ENCODE measurements at places on chromosomes 16 and 17.
A peak's percentile ranks its signal among the peaks of the same experiment; 100 is the strongest.

DNA sequence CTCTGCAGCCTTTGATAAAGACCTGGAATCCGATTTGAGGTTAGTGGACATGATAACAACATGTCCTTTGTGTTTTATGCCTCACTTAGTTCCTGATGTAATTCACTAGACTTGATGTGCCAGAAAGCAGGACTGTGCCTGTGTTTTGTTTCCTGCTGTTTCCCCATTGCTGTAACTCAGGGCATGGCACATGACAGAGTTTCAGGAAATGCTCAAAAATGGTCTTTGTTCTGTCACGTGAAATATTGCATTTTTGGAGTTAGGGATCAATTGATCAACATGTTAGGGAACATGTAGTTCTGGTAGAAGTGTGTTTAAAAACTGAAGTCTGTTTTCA lies 32.8 kb downstream of the DHX38 start:
- DNase-seq, result no peak

- DNase-seq, result no peak
Measured at GRCh38 chr17:50973557-50974494, 107.7 kb upstream of the TOB1 start.

DNA sequence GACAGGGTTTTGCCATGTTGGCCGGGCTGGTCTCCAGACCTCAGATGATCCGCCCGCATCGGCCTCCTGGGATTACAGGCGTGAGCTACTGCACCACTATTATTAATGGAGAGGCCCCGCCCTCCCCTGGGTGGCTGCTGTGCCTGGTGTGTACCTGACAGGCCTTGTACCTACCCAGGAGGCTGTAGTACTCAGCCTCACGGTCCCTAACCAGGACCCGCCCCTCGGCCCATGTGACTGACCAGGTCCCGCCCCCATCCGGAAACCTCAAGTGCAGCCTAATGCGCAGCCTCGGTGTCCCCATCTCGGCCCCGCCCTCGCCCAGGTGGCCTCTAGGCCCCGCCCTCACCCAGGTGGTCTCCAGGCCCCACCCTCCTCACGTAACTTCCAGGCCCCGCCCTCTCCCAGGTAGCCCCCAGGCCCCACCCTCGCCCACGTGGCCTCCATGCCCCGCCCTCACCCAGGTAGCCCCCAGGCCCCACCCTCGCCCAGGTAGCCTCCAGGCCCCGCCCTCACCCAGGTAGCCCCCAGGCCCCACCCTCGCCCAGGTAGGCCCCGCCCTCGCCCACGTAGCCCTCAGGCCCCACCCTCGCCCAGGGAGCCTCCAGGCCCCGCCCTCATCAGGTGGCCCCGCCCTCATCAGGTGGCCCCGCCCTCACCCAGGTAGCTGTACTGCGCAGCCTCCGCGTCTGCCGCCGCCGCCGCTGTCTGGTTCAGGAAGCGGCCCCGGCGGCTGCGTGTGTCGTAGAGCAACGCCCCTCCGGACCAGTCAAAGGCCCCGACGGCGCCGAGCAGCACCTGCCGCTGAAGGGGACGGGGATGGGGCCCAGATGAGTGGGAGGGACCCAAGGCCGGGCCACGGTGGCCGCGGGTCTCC lies 31.0 kb downstream of the HASPIN start:
- DNase-seq, result peak; percentile 100

DNA sequence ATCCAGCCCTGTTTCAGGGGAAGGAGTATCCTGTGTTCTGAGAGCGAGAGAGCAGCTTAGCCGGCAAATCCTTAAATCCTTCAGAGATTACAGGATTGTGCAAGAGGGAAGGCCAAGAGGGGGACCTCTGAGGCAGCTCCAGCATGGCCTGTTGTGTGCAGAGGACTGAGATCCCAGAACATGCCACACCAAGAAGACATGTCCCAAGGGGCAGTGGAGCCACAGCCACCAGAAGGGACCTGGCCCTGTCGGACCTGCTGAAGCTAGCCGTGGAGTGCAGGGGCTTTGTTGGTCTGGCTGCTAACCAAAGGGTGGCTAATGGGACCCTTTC lies 1.6 kb upstream of the MRC2 start:
- DNase-seq, result no peak

DNA sequence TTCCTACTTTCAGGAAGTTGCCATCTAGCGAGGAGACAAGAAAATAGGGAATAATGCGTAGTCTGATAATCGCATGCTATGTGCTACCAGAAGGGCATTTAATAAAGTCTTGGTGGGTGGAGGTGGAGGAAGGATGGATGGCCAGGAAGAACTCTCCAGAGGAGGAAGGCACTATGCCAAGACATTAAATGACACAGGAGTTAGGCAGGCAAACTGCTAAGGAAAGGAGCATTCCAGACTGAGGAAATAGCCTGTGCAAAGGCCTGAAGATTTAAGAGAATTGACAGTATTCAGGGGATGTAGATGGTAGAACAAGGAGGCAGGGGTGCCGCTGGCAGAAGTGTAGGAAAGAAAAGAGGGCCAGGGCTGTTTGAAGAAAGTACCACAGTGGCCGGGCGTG lies 19.3 kb upstream of the ARHGAP44 start:
- no peak for DNase-seq

GRCh38 chr16:31201582-31202413 lies 762 bp downstream of the PYCARD start:
- DNase-seq, result no peak

- no peak for DNase-seq
Measured at GRCh38 chr17:8393470-8394231, 4.0 kb downstream of the RNF222 start.

DNA sequence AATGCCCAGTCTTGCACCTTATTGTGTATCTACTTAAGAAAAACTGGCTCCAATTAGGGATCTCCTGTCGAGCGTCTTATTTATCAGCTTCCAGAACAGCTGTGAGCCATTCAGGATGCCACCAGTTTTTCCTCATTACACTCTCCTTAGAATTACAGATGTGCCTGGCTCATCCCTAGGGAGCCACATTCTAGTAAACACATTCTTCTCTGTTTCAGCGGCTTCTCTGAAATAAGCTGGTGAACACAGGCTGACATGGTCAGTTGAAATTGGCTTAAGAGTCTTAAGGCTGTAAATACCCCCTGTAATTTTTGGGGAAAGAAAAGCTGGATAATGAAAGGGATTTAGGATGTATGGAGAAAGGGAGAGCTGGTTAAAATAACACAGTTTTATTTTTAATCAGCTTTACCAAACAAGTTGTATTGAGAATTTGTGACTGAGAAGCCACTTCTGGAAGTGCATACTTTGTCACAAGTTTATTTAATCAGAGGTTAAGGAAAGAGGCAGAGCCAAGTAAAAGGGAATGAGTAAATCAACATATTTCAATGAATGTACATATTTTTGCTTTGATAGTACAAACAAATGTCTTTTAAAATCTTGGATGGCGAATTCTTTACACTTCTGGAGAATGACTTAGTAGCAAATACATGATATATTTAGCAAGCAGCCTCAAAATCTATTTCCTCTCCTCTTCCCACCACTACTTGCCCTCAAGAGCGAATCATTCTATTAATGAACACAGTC lies 562.0 kb upstream of the GOT2 start:
- no peak for DNase-seq

DNA sequence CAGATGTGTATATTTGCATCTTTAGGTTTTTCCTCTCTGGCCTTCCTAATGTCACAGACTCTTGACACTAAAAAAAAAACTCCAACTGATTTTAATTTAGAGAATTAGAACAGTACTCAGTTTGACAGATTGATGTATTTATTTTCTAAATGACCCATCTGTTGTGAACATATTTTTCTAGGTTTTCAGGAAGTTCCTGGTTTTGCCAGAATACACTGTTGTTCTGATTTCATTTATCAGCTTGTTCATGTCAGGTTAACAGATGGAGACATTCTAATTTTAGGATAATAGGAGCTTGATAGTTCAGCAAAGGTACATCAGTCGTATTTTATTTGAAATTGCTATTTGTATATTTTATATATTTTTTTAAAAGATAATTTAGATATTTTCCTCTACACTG lies 133.4 kb downstream of the TANC2 start:
- DNase-seq, result no peak

- peak; percentile 73 for DNase-seq
Measured at GRCh38 chr16:58024486-58025350, 836 bp upstream of the MMP15 start.
